ENCODE measurements at places on chromosomes 16 and 17.

GRCh38 chr17:78683408-78683961, 98.6 kb downstream of the CYTH1 start:
- no peak for DNase-seq

GRCh38 chr17:28584434-28584833, 7.7 kb upstream of the ALDOC start:
- no peak for DNase-seq

DNA sequence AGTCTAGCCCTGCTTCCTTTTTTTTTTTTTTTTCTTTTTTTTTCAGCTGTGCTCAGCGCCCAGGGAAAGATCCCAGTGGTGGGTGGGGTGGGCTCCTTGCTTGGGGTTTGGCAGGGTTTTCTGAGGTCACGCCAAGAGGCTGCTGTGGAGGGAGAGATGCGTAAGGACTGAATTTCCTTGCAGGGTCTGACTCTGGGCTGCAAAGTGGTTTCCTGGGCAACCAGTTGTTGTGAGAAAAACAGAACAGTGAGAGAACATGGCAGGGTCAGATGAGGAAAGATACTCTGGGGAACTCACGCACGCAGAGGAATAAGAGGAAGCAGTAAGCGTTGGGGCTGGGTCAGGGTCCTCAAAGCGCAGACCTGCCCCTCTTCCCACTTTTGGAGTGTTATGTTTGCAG, 119.5 kb downstream of the IRF8 start:
- peak; percentile 66 for DNase-seq

- no peak for DNase-seq
Measured at GRCh38 chr16:82695806-82696205, 69.0 kb downstream of the CDH13 start.

- no peak for DNase-seq
Measured at GRCh38 chr17:82065193-82065637, 389 bp downstream of the DUS1L start.

- DNase-seq = no peak
Measured at GRCh38 chr16:30764086-30764485, 2.0 kb downstream of the RNF40 start.

GRCh38 chr17:19948116-19948943, 29.3 kb downstream of the AKAP10 start:
- DNase-seq = no peak

GRCh38 chr17:50884439-50885311, 18.5 kb upstream of the TOB1 start:
- no peak for DNase-seq

DNA sequence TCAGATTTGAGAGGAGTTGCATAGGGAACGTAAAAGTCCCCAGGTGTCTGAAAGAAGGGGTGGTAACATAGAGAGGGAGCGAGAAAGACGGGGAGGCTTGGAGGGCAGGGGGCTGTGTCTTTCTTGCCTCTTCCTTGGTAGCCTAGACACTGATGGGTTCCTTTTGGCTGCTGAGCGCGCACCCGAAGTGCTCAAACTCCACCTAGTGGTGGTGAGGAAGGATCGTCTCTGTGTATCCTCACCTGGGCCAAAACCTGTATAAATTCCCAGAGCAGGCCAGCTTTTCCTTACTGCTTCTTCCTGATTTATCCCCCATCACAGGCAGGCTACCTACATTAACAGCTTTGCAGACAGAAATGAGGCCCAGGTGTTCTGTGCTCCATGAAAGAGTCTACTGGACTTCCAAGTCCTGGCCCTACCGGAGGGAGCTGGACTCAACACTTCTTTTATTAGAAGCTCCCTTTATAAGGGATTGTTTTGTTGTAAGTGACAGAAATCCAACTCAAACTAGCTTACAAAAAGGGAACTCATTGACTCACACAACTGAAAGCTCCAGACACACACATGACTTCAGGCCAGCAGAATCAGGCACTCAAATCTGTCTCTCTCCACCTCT, 5.5 kb upstream of the SLC25A35 start:
- DNase-seq = peak; percentile 71

DNA sequence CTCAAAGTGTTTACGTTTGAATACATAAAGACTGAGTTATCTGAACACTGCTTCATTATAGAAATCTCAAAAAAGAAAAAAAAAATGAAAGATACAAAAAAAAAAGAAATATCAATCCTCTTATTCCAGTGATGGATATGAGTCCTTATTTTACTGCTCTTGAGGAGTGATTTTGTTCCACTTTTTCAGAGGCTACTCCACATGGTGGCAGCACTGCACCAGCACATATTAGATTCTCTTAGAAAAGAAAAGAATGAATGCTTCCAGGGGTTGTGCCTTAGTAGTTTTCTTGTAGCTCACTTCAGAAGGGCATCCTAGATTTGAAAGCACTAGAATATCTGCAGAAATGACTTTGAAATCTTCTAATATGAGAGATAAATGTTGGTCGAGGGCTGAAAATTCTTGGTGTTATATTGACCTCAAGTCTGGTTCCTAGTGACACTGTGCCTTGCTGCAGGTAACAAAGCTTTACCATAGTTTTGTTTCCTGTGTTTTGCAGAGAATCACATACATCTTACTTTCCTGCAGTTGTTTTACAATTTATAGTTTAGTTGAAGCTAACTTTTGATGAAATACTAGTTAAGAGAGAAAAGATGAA, 25.9 kb downstream of the AP2B1 start:
- peak; percentile 44 for DNase-seq

DNA sequence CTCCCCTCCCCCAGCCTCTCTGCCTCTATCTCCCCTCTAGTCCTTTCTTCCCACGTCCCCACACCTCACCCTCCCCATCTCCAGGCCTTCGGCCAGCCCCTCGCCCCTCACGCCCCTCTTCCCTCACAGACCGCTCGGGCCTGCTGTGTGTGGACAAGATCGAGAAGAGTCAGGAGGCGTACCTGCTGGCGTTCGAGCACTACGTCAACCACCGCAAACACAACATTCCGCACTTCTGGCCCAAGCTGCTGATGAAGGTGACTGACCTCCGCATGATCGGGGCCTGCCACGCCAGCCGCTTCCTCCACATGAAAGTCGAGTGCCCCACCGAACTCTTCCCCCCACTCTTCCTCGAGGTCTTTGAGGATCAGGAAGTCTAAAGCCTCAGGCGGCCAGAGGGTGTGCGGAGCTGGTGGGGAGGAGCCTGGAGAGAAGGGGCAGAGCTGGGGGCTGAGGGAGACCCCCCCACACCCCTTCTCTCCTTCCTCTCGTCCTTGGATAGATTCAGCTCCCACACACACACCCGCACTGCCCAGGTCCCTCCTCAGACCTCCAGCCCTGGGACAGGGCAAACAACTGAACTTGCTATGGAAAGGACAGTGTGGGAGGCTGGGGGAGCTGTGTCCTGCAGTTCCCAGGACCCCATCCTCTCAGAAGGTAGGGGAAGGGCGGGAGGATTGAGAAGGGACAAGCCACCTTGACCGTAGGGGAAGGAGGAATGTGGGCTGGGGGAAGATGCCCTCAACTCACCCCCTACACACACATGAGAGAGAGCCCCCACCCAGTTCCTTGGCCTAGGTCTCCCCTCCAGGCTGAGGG, 11.1 kb downstream of the NR1D1 start:
- no peak for DNase-seq

- DNase-seq = no peak
Measured at GRCh38 chr17:8922451-8922850, 43.1 kb downstream of the PIK3R5 start.

DNA sequence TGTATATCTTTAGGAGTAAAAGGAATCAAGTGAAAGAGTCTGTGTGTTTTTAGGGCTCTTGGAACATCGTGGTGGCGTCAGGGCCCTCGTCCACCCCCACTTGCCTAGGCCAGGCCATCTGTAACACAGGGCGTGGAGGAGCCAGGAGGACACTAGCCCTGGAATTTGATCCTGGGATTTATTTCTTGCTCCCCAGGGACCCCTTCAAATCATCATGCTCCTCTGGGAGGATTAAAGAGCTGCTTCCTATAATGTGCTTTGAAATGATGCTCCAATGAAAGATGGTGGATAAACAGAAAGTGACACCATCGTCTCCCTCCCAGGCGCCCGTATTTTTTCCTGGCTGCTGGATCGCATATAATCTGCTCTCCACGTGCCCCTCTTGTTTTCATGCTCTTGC, 113.3 kb downstream of the AATF start:
- DNase-seq = no peak

GRCh38 chr16:78326731-78327130, 227.3 kb downstream of the WWOX start:
- no peak for DNase-seq

- DNase-seq = no peak
Measured at GRCh38 chr17:76467366-76467765, at the start of gene AANAT. Gene AANAT (plus strand): TSS chr17:76467603. CDS start chr17:76468747, 1,144 bp downstream.

DNA sequence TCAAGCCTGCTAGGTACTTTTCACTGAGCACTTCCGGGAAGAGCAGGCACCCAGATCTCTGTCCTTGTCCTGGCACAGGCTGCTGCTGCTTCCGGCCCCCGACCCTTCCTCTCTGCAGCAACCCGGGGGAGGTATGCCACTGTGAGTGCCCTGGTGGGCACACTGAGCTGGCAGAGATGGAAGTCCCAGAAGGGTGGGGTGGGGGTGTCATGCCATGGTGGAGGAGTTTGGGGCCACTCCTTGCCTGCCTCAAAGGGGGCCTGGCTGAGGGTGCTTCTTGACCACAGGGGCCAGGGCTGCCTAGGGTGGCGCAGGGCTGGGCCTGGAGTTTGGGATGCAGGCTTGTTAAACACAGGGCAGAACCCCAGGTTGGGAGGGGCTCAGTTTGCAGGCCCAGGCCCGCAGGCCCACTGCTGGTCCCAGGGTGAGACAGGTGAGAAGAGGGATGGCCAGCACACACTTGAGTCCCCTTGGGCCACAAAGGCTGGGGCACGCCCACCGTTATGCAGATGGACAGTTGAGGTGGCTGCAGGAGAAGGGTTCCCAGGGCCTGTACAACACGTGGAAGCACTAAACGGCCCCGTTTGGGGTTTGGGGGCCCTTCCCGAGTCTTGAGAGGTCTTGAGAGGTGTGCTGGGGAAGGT, 8.7 kb downstream of the TMEM235 start:
- DNase-seq = no peak

GRCh38 chr16:4505356-4506147, 29.4 kb downstream of the HMOX2 start:
- no peak for DNase-seq

DNA sequence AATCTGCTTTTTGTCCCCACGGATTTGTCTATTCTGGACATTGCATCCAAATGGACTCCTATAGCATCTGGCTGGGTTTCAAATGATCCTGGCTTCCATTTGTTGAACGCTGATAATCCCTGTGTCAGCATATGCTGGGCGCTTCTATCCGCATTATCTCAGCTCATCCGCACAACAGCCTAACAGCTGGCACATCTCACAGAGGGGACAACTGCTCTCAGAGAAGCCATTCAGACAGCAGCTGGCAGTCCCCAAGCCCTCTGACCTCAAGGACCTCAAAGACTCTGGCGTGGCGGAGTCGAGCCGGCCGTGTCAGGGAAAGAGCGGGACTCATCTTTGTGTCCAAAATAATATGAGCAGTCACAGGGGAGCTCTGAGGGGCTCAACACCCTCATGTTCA, 82.3 kb downstream of the NT5M start:
- DNase-seq = no peak

DNA sequence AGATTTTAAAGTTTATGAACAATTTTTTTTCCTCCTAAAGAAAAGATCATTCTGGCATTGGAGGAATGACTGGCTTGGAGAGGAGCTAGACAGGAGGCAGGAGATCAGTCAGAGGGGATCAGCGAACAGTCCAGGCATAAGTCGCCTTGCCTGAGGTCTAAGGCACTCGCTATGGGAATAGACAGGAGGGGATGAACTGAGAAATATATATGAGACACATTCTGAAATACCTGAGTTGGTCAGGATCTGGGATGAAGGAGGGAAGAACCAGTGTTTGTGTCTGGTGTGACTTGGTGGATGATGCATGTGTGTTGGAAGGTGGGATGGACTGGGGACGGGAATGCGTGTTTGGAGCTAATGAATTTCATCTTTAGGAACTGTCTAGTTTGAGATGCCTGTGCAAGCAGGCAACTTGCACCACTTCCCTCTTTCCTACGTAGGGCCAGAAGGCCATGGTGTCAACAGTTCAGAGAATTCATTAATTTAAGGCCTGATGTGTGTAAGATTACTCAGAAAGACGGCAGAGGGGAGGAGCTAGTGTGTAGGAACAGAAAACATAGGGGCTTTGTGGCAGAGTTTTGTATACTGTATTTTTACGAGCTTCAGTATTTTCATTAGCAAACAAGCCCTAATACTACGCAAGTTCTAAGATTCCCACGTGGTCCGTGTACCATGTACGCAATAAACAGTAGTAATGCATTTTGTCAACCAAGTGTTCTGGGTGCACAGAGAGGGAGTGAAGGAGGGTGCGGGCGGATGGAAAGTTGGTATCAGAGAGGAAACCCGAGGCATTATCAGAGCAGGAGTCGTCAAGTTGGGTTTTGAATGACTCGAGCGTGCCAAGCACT, 825 bp downstream of the HEATR6 start:
- DNase-seq = no peak

DNA sequence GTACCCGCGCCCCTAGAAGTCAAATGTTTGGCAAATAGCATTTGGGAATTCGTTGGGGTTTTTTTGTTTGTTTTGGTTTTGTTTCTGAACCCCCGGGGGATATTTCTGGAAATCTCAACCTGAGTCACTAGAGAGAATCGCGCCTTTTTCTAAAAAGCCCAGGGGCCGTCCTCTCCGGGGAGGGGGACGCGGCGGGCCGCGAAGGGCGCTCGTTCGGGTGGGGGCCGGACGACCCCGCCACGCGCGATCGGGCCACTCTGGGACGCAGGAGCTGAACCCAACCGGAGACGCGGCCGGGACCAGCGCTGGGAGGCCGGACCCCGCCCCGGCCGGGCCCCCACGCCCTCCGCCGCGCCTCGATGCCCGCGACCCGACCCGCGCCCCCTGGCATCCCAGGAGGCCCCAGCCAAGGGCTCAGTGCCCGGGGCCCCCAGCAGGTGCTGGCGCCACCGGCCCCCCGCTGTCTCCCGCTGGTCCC, 302 bp downstream of the LITAF start:
- no peak for DNase-seq

DNA sequence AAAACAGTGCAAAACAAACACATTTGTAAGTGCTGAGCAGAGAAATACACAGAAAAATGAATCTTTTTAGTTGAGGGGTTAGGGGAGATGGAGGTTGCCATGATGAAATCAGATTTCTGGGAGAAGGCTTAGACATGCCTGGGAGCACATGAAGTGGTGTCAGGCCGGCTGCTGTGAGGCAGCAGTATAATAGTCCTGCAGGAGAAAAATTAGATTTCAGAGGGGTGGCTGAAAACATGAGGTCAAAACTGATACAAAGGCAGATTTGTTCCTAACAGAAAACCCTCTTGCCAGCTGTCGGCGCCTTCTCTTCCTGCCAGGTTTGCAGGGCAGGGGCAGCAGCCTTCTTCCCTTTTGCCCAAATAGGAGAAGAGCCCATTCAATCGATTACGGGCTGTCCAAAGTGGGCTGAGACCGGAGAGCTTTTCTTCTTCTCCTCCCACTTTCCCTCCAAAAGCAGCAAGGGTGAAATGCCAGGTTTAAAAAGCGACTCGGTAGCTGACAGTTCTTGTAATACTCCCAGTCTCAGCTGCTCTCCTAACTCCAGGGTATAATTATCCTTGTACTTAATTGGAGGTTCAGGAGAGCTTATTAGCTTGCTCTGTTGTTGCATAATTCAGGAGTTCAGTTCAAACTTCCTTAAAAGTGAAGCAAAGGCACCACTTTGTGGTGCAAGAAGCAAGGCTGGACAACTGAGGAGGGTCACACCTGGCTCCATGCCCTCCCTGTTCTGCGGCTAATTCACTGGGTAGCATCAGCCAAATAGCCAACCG, 80.0 kb downstream of the PCTP start:
- DNase-seq = no peak
